ENCODE measurements at places on chromosomes 4 and X.

DNA sequence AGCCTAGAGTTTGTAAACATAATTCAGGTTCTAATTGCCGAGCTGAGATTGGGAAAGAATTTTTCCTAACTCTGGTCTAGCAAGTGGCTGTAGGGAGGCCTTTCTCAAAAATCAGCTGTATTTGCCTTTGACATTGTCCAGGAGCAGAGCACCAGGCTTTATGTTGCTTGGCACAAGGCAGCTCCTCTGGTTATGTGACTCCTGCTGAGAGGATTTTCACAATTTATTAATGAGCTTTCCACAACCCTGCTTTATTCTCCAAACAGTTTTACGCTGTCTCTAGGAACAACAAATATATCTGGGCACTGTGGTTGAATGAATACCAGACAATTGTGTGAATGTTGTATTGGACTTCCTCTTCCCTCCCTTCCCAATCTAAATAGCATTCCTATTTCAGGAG is 14.9 kb downstream of the LSM6 start:
- DNase-seq, result no peak

GRCh38 chrX:109952985-109953905 is 49.7 kb upstream of the TMEM164 start:
- DNase-seq, result no peak

DNA sequence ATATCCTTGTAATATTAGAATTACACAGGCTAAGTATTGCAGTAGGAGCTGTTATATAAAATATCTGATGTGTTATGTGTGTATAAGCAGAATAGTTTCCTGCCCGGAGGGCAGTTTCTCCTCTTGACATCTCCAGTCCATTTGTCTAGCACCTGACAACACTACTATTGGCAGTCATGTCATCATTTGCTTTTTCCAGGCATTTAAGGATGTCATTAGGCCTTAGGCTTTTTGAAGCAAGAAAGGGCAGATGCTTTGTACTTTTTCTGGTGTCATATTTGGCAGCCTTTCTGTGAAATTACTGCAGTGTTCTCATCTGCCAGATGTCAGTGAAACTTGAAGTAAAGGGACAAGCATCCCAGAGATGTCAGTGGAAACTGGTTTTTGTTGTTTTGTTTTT is 2017.6 kb upstream of the IGFBP7 start:
- no peak for DNase-seq

- DNase-seq, result no peak
Observed at GRCh38 chrX:24790166-24790565, 96.4 kb downstream of the POLA1 start.

DNA sequence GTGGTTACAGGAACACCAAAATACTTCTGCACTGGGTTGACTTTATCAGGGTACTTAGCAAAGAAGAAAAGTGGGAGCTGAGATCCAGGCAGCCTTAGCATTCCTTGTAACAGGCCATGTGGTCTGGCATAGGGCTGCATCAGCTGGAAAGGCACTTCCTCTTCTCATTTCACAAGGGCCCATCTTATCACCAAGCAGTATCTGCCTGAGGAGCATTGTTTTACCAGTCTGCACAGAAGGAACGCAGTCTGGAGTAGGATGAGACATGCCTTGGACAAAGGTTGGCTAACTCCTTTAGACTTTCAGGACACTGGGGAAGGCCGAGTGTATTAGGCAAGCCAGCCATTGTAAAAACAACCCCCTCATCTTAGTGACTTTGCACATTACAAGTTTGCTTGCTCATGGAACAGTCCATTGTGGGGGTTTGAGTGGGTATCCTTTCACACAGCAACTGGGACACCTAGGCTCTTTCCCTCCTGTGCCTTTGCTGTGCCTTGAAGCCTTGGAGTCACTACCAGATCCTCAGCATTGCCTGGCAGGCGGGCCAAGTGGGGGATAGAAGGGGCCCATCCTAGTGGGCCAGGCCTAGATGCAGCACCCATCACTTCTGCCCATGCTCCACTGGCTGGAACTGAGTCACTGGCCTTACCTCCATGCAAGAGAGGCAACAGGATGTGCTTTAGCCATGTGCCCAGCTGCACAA is 4.6 kb downstream of the SUV39H1 start:
- DNase-seq, result no peak

DNA sequence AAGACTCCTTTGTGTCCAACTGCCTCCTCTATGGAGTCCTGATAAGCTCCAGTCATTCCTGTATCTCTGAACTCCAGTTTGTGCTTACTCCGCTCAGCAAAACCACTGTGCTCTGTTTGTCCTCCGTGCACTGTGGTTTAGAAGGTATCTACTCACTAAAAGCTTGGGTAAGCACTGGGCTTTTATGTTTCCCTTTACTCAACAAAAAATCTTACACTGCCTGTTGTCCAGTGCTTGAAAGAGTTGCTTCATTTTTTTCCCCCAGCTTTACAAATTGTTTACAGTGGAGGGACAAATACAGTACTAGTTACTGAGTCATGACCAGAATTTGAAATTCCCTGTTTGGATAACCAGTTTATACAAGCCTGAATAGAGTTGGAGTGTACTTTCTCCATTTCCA is 545.3 kb upstream of the FAT1 start:
- DNase-seq, result no peak

DNA sequence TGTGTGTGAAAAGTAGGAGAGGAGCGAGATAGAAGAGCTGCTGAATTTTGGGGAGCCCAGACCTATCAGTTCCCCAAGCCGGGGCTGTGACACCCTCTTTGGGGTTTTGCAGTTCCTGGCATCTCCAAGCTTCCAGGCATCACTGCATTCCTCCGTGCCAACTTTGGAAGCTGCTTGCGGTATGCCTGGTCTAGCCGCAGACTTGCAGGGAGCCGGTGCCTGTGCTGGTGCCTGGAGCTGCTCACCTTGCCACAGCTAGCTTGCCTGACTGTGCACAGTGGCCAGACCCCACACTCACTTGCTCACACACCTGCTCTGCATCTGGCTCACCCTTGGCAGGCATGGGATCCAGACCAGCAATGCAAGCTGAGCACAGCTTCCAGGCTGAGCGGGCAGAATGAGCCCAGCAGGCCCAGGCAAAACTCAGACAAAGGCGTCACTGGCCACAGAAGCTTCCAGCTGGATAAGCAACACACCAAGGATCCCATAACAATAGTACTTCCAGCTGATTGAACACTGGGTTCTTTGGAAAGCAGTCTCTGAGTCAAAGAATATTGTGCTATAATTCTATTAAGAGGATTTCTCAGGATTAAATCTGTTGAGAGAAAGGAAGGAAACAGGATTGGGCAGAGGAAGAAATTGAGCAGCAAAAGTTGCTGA is 390.9 kb downstream of the TEX13C start:
- no peak for DNase-seq

- DNase-seq, result no peak
Observed at GRCh38 chr4:53371843-53372521, 5.5 kb upstream of the FIP1L1 start.

DNA sequence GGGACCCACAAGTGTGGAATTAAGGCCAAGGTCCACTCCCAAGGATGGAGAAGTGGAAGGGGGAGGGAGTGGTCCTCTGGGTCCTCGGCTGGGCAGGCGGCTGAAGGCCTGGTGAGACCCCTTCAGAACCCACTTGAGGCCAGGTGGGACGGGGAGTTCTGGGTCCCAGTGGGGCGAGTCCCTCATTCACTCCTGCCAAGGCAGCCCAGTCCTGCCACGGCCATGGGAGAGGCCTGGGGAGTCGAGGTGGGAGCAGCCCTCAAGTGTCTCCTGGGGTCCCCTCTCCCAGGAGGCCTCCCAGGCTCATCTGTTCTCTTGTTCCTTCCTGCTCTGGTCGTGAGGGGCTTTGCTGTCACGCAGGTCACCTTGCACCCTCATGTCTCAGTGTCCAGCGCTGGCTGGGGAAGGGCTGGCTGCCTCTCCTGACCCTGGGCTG is 6.1 kb upstream of the SH3BP2 start:
- DNase-seq, result no peak

GRCh38 chr4:74439952-74440351 is 5.0 kb upstream of the AREG start:
- DNase-seq, result no peak

DNA sequence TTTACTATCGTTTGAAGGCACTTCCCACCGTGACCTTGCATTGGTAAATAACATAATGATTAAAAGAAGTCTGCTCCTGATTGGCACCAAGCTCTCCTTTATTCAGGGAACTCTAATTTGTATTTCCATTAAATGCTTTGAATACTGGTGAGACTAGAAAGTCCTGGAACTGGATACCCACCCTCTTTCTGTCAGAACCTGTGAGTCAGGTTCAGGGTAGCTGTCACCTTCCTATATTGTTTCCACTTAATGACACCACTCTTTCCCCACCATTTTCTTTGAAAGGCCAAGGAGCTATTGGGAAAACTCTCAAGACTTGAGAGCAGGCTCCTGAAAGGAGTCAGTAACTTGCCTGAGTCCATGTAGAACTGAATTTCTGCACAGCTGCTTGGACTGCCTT is 55.9 kb upstream of the RASSF6 start:
- no peak for DNase-seq

Measured in Caki2 (cell line).